ENCODE measurements at places on chromosomes 2 and 18.

- DNase-seq, result no peak
Measured at GRCh38 chr2:44549099-44549471, 187.3 kb downstream of the CAMKMT start.

- no peak for DNase-seq
Measured at GRCh38 chr2:156526950-156527636, 90.9 kb downstream of the GPD2 start.

GRCh38 chr2:12819103-12819475 is 102.4 kb downstream of the TRIB2 start:
- no peak for DNase-seq

DNA sequence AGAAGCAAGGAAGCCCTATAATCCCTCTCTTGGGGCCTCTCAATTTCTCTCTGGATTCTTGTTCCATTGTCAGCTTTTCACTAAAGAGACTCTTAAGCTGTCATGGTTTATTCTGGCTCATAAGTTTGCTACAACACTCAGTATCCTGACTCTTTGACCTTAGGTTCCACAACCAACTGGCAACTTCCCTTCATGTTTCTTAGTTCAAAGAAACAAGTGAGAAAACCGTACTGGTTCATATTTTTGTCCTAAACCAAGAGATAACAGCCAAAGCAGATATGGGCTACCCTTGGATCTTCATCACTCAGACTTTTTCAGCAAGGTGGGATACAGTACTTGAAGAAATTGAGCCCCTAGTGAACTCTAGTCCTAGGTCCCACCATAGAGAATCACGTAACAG is 109.9 kb upstream of the CRIM1 start:
- DNase-seq, result no peak

GRCh38 chr2:120887320-120887697 is 151.6 kb downstream of the GLI2 start:
- peak; percentile 77 for DNase-seq

DNA sequence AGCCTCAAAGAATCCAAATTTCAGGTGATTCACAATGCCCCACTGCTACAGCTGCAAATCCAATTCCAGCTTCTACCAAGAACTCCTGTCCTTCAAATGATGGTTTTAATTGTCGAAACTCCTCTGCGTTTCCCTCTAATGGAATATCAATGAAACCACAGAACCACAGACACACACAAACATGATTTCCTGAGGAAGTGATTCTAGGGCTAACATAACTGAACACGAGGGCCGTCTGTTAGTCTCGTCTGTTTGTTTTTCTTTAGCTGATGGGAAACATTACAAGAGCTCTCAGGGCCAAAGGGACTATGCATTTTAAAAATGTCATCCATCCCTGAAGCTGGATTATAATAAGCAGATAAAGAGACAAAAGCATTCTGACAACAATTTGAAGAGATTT is 59.4 kb downstream of the RNF152 start:
- DNase-seq, result no peak

DNA sequence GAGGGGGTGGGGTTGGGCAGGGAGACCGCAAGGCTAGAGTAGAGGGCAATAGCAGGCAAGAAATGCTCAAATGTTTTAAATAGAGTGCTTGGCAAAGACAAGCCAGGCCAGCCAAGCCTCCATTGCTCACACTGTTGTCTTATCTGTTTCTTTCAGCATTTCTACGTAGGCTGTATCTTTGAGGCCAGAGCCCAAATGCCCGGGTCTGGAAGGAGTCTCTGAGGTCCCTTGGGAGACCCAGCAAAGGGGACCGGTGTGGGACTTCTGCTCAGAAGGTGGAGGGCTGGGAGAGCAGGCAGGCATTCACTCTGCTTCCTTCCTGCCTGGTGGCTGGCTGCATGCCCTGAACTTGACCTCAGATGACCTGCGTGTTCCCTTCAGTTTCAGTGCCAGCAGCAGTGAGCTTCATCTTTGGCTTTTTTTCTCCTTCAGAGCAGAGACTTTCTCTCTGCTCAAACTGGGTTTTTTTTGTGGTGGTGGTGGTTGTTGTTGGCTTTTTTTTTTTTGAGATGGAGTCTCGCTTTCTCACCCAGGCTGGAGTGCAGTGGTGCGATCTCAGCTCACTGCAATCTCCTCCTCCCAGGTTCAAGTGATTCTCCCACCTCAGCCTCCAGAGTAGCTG is 13.7 kb upstream of the TET3 start:
- no peak for DNase-seq

DNA sequence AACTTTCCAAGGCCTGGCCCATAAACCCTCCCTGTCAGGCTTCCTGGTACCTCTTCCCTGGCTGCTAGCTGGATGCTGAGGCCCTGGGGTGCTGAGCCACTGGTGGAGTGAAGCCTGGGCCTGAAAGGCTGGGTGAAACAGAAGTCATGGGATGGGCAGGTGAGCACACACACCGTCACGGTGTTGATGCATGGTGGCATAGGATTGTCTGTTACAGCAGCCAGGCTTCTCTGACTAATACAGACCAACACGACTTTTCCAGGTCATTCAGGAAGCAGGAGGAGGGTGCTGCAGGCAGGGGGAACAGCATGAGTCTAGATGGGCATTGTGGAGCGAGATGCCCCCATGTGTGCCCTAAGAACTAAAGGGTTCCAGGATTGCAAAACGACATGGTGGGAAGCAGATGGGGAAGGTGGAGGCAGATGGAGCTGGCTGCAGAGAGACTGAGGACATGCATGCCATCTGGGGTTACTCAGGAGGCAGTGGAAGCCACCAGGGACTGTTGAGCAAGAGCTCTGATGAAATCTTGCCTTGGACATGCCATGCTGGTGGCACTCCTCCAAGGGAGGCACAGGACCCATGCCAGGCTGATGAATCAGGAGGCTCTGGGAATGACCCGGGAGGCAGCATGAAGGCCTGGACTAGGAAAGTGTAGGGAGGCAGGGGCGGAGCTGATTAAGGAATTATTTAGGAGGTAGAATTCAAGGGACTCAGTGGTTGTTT is 480.9 kb downstream of the TSN start:
- DNase-seq, result no peak

DNA sequence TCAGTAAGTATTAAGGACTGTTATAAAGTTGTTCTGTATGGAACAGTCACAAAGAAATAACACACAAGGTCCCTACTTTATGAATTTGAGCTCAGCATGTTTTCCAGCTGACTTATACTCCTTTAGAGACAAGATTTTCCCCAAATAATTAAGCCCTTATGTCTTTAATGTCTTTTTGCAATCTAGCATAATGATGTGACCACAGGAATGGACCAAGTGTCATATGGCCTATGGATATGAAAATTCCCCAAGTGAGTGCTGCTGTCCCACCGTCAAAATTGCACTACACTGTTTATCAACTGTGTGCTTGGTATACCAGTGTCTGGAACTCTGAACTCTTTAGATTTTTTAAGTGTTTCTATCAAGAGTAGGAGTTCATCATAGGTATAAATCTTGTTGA is 369.6 kb downstream of the PID1 start:
- DNase-seq, result no peak

DNA sequence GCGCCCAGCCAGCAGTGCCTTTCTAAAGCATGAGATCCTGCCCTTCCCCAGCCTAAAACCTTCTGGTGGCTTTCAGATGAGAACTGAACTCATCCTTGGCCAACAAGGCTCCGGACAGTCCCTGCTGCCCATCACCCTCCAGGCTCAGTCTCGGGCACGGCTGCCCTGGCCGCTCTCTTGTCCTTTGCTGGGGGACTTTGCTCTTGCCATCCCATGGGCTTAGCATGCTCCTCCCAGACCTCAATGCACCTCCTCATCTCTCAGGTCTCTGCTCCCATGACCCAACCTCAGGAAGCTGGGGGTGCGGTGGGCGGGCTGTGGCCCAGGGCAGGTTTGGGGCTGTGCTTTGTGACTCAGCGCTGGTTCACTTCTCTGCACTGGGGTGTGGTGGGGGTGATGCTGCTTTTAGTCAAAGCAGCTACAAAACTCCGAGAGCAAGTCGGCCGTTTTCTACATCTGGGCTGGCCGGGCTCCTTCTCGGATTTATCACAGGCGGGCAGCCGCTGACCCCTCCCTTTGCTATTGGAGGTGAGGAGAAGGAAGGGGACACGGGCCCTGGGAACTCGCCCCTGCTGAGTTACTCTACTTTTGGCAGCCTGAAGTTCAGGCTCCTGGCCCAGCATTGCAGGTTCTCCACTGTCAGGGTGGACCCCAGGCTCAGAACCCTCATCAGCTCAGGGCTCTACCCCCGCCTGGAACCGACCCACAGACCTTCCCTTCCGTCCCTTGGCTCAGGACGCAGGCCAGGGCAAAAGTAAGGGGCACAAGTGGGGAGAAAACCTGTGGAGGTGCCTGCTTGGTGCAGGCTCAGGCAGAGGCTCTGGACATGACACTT is 90.6 kb upstream of the TAF1B start:
- DNase-seq, result no peak

DNA sequence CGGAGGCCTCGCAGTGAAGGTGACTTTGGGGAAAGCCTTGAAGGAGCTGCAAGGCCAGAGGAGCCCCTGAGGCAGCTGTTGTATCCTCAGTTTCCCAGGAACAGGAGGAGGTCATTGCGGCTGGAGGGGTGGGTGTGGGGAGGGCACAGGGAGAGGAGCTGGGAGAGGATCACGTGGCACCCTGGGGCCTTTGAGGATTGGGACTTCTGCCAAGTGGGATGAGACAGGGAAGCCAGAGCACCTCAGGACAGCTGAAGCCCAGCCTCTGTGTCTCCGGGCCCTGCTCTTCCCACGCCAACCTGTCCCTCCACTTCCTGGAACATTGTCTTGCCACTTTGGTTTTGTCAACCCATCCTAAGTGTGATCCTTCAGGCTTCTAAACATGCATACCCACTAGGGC is 19.4 kb upstream of the RRM2 start:
- DNase-seq, result no peak

Measured in NCI-H1105 treated with DMSO at 0.1 percent for 48 hours (cell line).